Spinal cord (tissue), 10 donors: ENCODE measurements at places on chromosomes 7 and 10.

DNA sequence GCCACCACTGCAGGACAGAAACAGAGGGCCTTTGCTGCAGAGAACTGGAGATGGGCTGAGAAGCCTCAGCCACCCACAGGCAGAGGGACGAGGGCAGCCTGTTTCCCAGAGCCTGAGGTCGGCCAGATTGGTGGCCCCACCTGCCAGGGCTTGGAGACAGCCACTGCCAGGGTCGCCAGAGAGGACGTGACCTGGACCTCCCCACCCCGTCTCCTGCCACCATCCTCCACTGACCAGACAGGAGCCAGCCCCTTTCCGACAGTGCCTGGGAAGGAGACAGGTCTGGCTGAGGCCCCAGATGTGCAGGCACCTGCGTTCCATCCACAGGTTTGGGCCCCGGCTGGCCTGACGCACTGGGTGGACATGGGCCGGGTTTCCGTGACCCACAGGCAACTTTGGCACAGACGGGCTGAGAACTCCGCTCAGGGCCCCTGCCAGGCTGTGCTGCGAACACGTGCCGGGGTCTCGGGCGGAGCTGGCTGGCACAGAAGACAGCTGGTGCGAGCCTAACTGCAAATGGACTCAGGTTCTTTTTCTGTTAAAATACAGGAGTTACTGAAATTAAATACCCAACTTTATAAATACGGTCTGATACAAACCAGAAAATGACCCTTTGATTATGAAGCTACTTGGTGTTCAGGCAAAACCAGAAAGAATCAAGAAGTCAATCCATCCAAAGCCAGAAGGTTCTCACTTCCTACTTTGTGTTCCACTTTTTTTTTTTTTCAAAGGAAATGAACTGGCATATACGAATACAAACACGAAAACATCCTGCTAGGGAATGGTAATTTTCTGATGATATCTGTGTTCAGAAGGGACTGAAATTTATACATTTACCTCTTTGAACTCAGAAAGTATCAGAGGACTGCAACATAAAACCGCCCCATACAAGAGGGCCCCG, 6.9 kb downstream of the COX19 start:
- DNase-seq = no peak

DNA sequence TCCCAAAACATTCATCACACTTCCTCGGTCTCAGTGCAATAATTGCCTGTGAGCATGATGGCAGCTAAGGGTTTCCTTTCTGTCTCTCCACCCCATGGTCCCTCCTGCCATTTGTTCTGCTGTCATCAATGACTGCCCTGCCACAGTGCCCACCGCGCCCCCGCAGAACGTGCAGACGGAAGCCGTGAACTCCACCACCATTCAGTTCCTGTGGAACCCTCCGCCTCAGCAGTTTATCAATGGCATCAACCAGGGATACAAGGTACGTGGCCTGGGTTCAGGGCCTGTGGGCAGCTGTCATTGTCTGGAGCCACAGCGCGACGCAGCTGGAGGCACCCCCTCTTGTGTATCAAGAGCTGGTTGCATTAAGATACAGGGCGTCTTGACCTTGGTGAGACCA, 632.9 kb upstream of the FOXK1 start:
- DNase-seq = no peak

DNA sequence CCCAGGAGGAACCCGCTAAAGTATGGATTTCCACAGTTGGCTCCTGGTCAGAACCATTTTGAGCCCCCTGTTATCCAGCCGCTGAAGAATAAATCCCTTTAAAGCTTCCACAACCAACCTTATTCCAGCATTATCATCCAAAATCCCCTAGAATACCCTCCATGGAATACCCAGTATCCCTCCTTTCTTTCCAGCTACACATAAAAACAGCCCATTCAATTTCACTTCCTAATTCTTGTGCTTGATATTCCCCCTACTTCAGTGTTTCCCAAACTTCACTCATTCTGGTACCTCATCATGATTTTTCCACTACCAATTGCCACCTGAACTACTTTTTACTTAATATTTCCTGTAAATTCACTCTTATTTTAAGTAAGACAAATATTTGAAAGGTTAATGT, 3.1 kb downstream of the MACC1 start:
- no peak for DNase-seq

- DNase-seq = no peak
Observed at GRCh38 chr10:77074104-77074624, 563.4 kb downstream of the KCNMA1 start.

GRCh38 chr7:11252011-11252607, 278.4 kb downstream of the PHF14 start:
- DNase-seq = no peak

- no peak for DNase-seq
Observed at GRCh38 chr7:82562716-82563404, 119.3 kb upstream of the CACNA2D1 start.

- no peak for DNase-seq
Observed at GRCh38 chr7:126702242-126703016, 550.3 kb downstream of the GRM8 start.

DNA sequence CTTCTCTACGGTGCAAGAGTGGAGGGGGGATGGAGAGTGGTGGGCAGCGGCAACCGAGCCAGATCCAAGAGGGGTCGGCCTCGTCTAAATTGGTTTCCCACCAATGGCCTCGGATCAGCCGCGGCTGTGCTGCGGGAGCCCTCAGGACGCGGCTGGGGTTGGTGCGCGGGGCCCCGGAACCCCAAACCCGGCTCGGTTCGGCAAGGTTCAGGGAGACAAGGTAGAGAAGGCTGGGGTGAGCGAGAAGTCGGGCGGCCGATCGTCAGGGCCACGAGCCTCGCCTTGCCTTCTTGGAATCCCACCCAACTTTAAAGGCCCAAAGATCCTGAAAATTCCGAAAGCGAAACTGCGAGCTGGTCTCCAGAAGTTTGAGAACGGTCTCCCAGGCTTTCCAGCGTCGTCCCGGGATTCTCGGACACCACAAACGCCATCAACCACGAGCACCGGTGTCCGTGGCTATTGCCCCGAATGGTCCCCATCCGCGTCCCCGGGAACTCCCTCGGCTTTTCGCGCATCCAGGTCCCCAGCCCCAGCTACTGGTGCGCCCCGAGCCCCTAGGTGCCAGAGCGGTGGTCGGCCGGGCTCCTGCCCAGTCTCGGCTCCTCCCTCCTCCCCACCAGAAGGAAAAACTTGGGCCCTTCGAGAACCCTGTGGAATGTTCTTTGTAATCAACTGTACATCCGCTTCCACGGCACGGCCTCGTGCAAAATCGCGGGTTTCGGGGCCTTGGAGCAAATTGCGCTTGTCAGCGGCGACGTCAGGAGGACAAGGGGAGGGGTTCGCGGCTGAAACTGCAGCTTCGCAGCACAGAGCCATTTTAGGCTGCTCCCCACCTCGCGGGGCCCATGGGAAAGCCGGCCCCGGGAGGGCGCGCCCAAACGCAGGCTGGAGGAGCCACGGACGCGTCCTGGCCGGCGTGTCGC, 3.2 kb downstream of the SFMBT2 start:
- DNase-seq = no peak

GRCh38 chr7:134458341-134458805, 527 bp downstream of the AKR1B1 start:
- DNase-seq = peak; percentile 79

GRCh38 chr7:50309721-50310120, 5.2 kb downstream of the IKZF1 start:
- no peak for DNase-seq
